ENCODE measurements at places on chromosomes 5 and 9.

- no peak for DNase-seq
Observed at GRCh38 chr9:11735391-11735790, 957.8 kb upstream of the TYRP1 start.

GRCh38 chr9:28234133-28234893 lies 661.0 kb upstream of the C9orf72 start:
- no peak for DNase-seq

GRCh38 chr9:38263532-38263931 lies 129.0 kb upstream of the ALDH1B1 start:
- no peak for DNase-seq

DNA sequence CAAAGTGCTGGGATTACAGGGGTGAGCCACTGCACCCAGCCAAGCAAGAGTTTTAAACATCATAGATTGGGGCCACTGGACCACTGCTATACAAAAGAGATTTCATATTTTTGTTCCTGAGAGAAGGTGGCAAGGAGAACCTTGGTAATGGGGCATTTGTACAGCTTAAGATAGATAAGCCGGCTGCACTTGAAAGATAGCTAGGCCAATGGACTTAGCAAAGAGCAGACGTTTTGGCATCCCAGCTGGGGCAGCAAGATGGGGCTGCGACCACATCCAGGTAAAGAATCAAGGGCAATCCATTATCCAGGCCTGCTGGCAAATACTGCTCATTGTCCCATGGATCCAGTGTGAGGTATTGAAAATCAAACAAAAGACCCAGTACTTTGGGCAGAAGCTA lies 3.9 kb upstream of the ISCA1 start:
- no peak for DNase-seq

DNA sequence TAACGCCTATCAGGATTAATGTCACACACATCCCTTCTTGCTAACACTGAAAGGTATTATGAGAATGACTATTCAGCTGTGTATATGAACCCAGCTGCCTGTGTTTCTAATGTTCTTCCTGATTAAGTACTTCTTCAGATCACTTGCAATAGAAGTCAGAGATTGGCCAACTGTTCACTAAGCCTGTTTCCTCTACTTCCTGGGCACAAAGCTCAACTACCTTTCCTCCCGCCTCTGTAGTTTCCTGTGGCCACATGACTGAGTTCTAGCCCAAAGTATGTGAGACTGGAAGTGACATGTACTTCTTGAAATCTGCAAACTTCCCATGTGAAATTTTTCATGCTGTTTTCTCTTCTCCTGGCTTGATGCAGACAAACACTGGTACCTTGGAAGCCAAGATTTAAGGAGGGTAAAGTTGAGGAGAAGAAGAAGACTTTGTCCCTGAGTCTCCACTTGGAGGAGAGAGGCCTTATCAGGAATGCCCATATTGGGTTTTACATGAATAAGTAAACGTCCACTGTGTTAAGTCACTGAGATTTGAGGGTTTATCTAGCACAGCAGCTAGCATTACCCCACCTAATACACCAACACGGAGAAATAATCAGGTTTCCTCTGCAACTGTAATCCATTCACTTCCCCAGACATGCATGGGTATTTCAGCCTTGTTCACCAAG lies 58.6 kb downstream of the SLIT3 start:
- DNase-seq = no peak
